ENCODE measurements at places on chromosomes 7 and 10.

DNA sequence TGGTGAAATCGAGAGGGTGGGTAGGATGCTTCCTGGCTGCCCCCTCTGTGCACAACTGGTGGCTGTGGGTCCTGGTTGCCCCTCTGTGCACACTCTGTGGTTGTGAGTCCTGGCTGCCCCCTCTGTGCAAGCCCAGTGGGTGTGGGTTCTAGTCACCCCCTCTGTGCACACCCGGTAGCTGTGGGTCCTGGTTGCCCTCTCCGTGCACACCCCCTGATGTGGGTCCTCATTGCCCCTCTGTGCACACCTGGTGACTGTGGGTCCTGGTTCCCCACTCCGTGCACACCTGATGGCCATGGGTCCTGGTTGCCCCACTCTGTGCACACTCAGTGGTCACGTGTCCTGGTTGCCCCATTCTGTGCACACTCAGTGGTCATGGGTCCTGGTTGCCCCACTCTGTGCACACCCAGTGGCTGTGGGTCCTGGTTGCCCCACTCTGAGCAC is 20.3 kb upstream of the RET start:
- peak; percentile 6 for DNase-seq

DNA sequence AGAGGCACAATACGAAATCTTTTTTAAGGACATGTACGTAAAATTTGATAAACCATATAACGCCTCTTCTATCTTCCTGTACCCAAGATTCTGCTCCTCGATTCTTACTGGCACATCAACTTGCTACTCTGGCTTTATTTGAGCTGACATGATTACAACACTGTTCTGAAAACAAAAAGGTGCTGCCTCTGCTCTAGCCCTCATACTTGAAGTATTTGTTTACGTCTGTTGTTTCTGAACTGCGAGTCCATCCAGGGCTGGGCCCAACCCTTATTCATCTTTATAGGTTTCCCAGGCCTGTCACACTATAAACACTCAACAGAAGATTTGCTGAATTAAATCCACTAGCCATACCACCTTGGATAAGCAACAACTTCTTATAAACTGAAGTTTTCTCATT is 96.2 kb upstream of the SVIL start:
- no peak for DNase-seq

- no peak for DNase-seq
These were observed 6.3 kb upstream of the TBX20 start for GRCh38 chr7:35260246-35260645.

DNA sequence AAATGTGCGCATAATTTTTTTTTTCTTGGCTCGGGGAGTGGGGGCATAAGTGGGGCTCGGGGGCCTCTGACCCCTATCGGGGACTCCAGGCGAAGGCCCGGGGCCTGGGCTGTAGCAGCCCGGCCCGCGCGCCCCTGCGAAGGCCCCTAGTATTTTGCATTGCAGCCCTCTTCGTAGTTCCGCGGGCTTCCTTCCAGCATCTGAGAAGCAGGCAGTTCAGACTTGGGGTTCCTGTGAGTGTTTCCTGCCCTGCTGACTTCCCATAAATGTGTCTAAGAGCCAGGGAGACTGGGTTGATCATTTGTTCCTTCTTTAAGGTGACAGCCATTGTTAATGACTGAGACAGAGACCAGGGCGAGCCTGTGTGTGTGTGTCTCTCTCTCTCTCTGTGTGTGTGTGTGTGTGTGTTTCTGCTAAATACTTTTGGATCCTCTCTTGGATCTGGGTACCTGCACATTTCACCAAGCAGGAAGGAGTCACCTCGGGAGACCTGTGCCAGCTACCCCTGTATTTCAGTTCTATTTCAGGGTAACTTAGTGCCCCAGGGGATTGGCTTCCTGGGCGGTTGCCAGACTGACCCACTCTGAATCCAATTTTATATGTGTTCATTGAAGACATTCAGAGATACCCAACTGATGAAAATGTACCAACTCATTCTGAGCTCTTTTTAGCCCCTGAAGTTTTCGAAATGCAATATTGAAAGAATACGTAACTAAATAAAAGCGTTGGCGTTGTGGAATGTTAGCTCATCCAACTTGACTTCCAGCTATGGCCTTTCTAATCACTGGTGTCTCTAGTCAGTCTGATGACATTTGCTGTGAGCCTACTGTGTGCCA is 805 bp downstream of the MSRB2 start:
- peak; percentile 81 for DNase-seq

DNA sequence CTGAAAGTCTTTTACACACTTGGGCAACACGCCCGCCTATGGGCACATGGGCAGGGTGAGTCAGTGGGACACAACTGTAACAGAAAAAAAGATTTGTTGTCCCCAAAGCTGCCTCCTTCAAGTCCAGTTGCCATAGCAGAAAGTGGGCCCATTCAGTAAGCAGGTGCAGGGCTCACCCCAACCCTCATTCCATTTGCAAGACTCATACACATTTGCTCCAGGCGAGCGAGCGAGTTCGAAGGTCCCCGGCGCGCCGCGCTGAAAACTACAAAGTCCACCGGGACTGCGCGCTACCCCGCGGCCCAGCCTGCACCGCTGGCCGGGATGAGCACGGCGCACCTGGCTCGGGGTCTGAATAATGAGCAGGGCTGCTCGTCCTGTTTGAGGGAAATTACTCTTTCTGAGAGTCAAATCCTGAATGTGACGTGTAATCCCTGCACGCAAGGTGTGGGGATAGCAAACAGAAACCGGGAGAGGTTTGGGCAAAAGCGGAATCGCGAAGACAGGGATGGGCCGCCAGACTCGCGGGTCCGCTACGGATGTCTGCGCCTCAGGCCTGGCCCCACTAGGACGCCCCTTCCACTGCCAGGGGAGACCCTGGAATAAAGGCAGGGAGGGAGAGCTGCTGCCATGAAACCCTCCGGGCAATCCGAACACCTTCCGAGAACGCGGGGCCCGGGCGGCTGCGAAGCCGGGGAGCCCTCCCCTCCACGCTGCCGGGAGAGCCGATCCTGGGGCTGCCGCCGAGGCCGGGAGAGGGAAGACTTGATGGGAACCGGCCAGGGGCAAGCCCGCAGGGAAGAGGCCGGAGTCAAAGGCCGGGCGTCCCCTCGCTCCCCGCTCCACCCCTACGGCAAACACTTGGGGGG is 982 bp downstream of the COBL start:
- DNase-seq = no peak

GRCh38 chr7:40757109-40757508 is 622.3 kb downstream of the SUGCT start:
- DNase-seq = no peak

DNA sequence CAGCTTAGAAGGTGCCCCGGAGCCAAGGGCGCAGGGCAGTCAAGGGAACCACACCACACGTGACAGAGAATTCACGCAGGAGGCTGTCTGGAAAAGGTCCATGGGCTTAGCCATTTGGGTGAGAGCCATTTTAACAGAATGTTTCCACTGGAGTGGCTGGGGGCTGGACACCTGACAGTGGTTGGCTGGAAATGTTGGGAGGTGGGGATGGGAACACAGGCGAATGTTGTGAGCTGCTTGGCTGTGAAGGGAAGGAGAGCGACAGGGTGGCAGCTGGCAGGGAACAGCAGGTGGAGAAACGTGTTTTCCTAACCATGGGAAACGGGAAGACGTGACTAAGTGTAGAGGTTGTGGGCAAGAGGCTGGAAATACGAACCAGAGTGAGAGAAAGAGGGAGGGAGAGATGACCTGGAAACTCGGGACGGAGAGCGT is 100.5 kb upstream of the ZNF32 start:
- peak; percentile 42 for DNase-seq

DNA sequence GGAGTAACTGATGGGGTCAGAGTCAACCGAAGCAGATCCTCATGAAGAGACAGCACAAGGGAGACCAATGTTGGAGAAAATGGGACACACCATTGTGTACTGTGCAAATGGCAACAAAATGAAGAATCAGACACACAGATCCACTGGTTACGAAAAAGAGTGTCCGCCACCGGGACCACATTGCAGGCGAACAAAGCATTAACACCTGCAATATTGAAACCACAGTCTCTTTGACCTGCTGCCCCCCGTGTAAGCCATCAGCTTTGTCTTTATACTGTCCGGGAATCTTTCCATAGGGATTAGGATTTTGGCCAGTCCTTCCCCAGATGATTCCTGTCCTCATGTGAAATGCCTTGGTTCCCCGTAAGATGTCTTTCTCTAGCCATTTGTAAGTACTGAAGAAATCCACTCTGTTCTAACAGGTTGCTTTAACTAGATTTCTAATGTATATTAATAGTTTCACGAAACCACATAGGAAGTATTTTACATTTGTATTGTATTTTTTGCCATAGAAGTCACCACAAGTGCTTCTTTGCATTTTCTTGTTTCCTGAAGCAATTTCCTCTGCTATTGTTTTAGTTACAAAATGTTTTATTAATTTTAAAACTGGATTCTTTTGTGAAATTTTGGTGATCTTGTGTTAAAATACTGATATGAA is 140.8 kb upstream of the NFE2L3 start:
- no peak for DNase-seq

GRCh38 chr7:116399819-116400218 is 99.7 kb upstream of the CAV2 start:
- no peak for DNase-seq

DNA sequence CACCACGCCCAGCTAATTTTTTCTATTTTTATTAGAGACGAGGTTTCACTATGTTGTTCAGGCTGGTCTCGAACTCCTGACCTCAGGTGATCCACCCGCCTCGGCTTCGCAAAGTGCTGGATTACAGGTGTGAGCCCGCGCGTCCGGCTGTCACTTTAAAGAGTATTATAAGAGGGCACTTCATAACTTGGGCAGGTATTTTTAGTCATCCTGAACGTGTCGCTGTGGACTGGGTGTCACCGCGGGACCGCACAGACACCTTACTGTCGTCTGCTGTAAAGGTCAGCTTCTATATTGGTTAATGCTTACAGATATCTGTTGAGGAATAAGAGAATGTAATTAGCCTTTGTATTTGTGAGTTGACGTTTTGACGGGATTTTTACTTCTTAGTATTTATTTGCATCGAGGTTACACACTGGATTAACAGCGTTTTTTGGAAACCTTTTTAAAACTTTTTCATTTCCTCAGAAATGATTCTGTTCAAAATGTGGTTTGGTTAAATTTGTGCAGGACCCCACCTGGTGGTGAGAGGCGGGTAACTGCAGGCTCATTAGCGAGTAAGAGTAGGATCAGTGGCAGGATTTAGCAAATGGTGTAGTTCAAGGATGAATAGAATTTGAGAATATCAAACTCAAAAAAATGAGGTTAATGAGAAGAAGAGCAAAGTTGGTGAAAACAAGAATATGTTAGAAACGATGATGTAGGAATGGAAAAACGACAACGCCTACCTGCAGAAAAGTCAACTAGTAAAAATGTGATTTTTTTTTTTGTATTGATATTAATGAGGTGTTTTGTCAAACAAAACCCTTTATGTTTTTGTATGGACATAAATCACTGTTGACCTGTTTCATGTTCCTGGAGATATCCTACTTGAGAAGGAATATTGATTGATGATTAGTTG is 3.2 kb downstream of the DNAJB6 start:
- peak; percentile 67 for DNase-seq

GRCh38 chr7:96995406-96996110 is 9.8 kb upstream of the DLX6 start:
- DNase-seq = no peak

GRCh38 chr10:120891365-120891764 is 40.2 kb downstream of the WDR11 start:
- DNase-seq = no peak

DNA sequence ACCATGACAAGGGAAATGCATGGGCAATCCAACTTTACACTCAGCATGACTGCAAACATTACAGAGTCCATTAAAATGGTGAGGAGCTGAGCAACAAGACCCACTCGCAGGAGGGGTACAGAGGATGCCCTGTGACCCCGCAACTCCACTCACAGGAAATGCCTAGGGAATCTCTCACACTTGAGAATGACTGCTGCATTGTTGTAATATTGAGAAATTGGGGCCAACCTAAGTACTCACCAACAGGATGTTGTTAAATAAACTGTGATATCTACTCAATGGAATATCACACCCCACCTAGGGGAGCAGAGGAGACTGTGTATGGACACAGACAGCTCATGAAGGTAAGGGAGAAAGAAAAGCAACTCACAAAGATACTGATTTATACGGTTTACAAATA is 53.4 kb upstream of the CAMK2B start:
- no peak for DNase-seq

GRCh38 chr7:128859232-128860157 is 3.2 kb upstream of the ATP6V1F start:
- DNase-seq = no peak

- no peak for DNase-seq
These were observed 9.6 kb upstream of the EIF3A start for GRCh38 chr10:119090026-119090795.

- no peak for DNase-seq
These were observed 37.1 kb downstream of the MAT1A start for GRCh38 chr10:80252296-80252887.

DNA sequence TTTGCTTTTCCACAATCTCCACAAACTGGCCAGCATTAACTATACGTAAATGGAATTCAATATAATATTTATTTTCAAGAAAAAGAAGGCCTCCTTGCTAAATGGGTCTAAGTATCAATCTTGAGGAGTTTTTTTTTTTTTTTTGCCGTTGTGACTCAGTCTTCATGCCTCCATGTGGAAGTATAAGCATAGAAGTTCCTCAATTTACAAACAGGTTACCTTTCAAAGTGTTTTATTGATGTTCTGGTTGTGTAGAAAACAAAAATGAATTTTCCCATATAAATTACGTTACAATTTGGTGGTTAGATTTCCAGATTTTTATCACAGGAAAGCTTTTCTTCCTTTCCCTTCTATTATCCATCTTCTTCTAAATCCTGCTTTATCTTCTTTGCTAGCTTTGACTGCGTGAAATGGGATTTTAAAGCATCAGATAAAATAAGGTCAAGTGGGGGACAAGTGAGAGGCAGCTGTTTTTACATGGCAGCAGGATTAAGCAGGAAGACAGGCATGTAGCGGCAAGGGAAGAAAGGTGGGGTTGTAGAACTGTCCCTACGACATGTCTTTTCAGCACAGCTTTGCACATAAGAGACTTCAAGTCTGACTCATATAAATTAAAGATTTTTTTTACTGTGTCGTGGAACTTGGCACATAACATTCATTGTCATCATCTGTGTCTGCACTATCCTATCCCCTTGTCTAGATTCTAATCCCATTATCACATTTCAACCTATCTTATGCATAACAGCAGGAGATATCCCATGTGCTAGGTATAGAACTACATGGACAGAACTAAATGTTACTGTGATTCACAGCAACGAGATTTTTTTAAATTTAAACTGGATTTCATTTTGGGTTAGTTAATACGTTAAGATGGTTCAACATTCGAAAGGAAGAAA is 135.3 kb upstream of the FAM3C start:
- no peak for DNase-seq

DNA sequence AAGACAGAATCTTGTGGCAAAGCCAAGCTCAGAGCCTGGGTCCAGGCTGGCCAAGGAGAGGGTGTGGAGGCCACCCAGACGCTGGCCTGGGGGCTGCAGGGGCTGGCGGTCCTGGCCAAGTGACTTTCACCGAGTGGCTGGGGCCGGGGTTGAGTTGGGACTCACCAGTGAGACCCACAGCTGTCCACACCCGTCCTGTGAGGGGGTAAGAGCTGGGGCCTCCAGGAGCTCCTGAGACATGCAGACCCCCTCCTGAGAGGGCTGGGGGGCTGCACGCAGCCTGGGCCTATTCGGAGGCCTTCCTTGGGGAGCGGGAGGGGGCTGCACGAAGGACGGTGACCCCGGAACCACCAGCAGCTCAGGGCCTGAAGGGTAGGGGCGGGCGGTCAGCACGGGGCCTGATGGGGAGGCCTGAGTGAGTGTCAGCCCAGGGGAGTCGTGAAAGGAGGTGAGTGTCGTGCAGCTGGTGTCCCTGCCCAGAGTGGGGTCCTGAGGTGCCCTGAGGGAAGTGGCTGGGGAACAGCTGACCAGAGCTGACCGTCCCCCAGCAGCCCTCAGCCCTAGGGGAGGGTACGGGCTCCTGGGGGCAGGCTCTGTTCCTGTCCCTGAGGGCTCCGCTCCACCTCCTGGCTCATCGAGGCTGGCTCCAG is 100.9 kb downstream of the FOXL3 start:
- no peak for DNase-seq

All from left hindlimb (tissue), 1 donor.